ENCODE measurements at places on chromosomes 5 and 9.

- DNase-seq: no peak
Observed at GRCh38 chr9:86460216-86461002, 106.2 kb upstream of the TUT7 start.

GRCh38 chr5:99586878-99587277, 658.1 kb upstream of the CHD1 start:
- DNase-seq: no peak

- no peak for DNase-seq
Observed at GRCh38 chr9:36960575-36960955, 73.5 kb downstream of the PAX5 start.

DNA sequence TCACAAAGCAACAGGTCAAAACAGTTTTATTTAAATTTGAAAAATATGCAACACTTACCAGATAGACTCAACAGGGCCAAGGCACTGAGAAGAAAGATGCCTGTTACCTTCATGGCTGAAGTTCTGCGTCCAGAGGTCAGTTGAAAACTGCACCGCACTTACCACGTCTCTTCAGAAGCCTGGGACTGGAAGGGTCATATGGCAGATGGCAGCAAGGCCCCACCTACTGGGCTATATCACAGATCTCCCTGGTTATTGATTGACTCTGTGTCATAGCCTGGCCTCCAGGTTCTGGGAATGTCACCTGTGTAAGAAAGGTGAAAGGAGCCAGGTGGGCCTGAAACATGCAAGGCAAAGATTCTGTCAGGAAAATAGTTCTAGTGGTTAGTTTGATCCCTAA, at the start of gene SPINK1:
Gene SPINK1 (minus strand): TSS at position 207 of the 400 bp plus-strand sequence. CDS start 94 bp downstream, at position 113.
- DNase-seq: no peak

GRCh38 chr5:77204967-77205366, 5.5 kb upstream of the PDE8B start:
- no peak for DNase-seq

DNA sequence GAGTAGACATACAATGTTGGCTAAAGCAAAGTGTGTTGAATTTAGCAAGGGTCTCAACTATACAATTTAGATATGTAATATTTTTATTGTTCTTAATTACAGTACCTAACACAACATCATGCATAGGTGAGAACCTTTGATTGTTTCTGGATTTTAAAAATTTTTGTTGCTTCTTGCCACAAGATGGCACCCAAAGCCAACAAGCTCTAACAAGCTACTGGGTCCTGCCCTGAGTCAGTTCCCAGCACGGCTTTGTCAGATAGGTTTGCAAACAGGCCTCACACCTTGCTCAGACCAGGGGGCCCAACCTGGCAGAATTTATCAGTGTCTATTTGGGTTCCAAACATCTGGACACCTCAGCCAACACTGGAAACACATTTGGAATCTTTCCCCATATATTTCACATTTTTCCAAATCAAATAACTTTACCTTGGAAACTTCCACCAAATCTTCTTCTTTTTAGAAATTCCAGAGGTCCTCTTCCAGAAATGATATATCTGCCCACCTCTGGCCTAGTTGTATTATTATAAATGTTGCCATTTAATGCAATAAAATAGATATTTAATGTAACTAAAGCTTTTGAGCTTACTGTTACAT, 49.5 kb upstream of the EGFLAM start:
- DNase-seq: peak; percentile 16

DNA sequence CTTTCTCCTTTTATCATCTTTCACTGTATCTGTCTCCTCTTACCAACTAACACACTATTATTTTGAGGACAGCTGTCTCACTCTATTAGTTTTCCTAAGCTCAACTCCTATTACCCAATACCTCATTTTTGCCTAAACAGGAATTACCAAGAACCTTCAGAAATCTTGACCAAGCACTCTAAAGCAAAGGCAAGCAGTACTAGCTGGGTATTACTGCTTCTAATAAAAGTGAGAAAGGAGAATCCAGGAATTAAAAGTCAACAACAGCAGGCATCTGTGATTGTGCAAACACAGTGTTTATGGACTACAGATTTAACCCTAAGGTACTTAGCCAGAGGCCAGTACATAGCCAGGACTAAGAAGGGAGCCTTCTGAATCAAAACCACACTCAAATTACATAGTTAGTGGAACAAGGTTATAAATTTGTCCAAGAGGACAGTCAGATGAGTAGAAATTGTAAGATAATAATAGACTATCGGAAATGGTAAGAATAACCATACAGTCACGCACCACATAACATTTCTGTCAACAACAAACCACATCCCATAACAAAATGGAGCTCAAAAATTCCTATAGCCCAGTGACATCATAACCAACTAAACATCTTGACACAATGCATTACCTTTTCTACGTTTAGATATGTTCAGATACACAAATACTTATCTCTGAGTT, 8.3 kb downstream of the RFX3 start:
- DNase-seq: no peak

GRCh38 chr5:159310511-159310910, 19.8 kb downstream of the IL12B start:
- no peak for DNase-seq

DNA sequence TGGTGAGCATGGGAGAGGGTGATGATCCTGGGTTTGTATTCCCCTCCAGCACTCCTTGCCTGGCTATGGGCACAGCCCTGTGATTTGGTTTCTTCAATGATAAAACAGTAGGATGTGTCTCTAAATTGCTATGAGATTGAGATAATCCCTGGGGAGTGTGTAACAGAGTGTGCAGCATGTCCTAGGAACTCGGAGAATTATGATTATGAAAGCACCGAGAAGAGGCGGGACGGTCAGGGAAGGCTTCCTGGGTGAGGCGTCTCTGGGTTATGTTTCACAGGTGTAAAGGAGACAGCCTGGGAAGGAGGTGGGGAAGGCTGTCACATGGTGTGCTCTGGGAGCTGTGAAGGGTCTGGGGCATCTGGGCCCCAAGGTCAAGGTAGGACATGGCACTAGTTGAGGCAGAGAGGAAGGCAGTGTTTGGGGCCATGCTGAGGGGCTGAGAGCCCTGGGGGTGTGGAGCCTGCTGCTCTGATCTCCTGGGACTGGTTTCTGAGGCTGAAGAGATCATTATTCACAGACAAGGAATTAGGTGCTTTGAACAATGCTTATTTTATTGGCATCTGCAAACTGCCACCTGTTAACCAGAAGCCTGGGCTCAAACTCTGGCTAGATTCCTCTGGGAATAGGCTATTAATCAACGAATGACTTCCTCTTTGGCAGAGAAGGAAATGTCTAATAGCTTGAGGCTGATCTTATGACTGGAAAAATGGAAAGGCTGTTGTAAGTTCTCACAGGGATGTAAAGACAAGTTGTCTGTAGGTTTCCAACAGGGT, 73.8 kb upstream of the IL12B start:
- DNase-seq: peak; percentile 75

- no peak for DNase-seq
Observed at GRCh38 chr5:158436271-158437065, 577.5 kb upstream of the CLINT1 start.

DNA sequence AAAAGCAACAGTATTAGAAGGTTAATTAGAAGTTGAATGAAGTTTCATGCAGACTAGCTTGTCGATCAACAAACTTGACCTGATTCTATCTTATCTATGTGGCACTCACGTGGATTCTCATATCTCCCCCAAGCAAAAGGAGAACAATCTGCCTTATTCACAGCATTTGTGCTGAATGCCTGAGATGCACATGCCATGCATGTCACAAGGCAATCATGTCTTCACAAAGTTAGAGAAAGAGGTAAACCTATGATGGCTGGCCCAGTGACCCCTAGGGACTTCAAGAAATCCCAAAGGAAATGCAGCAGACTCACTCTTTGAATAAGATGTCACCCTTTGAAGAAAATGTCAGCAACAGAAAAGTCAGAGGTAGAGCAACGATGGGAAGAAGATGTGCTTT, 17.6 kb upstream of the SHOC1 start:
- peak; percentile 90 for DNase-seq

- DNase-seq: peak; percentile 8
Observed at GRCh38 chr5:133295520-133295919, 243.7 kb downstream of the HSPA4 start.

DNA sequence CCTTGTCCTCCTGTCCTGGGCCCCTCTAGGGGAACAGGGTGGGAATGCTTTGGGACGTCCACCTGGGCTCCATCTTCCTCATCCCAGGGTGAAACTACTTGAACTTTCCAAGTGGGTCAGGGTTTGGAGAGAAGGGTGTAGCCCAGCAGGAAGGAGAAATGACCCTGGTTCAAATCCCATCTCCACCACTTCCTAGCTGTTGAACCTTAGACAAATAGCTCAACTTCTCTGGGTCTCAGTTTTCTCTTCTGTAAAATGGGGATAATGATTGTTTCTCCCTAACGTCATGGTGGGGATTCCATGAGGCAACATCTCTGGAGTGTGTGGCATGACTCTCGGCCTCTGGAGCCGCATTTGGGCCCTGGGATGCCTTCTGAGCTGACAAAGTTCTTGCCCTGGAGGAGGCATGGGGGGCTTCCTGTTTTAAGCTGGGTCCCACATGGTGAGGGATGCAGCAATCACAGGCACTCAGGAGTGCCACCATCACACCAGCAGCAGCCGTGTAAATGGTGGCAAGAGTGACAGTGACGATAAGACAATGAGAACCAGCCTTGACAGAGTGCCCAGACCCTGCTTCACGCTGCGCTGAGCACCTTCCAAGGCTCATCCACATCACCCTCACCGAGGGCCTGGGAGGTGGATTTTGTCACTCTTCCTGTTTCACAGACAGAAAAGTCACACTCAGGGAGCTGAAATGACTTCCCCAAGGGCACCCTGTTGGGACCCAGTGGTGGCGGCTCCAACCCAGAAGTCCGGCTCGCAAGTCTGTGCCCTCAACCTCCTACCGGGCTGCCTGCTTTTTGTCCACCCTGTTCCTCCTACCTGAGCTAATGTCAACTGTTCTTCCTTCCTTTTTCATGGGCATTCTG, 69.5 kb upstream of the IER5L start:
- no peak for DNase-seq

GRCh38 chr9:38091310-38092199, 22.5 kb upstream of the SHB start:
- DNase-seq: no peak

GRCh38 chr5:172361566-172362238, 78.1 kb upstream of the UBTD2 start:
- no peak for DNase-seq

- no peak for DNase-seq
Observed at GRCh38 chr5:126300293-126300692, 122.9 kb upstream of the GRAMD2B start.

- DNase-seq: no peak
Observed at GRCh38 chr9:127424676-127424999, 456 bp downstream of the ZNF79 start.

GRCh38 chr9:16337322-16338029, 533.0 kb downstream of the BNC2 start:
- DNase-seq: peak; percentile 51

GRCh38 chr5:174242573-174242972, 197.1 kb downstream of the NSG2 start:
- DNase-seq: no peak

- no peak for DNase-seq
Observed at GRCh38 chr9:7489036-7489435, 310.5 kb downstream of the DMAC1 start.

DNA sequence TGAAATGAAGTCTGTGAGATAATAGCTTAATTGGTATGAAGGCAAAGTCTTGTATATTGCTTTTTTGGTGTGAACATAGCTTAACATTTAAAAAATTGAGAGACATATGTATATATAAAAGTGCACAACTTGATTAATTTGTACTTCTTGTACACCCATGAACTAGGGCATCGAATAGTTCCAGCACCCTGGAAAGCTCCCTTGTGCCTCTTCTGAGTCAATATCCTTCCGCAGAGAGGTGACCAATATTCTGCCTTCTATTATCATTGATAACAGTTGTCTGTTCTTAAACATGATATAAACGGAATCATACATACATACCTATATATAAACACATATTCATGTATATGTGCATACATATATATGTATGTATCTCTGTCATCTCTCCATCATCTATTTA, 185.4 kb downstream of the PHF2 start:
- no peak for DNase-seq

GRCh38 chr9:117231012-117231411, 183.8 kb downstream of the ASTN2 start:
- DNase-seq: no peak

GRCh38 chr5:123785162-123786071, 273.4 kb downstream of the CSNK1G3 start:
- DNase-seq: no peak

GRCh38 chr9:131029574-131029952, 20.6 kb downstream of the LAMC3 start:
- DNase-seq: no peak

DNA sequence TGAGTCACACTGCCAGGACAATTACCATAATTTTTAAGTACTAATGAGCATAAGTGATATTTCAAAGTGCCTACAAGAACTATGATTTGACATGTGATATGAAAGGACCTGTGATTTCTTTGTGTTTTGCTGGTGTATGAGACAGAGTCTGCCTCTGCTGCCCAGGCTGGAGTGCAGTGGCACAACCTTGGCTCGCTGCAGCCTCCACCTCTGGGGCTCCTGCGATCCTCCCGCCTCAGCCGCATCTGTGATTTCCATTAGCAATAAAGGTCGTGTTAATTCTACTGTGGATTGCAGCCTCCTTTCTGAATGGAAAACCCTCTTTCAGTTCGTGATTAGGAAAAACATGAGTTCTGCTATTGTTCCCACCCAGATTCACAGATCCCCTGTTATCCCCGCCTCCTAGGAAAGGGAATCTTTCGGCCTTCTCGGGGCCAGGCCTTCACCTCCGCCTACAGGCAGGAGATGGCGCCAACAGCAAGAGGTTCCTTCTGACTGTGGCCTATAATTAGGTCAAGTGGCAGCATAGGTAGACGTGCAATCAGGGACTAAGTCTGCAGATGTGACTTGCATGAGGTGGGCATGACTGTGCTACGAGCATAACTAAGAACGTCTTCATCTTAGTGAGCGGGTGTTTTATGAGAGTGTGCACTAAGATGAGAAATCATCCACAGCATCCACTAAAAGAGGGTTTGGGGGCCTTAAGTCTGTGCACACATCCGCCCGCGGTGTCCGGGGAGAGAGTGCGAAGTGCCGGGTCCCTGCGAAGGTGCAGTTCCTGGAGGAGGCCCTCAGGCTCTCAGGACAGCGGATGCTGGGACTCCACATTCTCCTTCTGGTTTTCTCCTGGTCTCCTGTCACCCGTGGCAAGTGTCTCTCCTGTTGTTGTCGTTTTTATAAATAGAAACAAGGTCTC, 23.1 kb downstream of the TRIM7 start:
- peak; percentile 24 for DNase-seq
